ENCODE measurements at places on chromosomes 16 and 17. TPM values are rescaled to one million over a fixed set of nuclear protein-coding genes. Genes with fewer than 3 reads are reported as not detected.

Gene GIT1
- polyA plus RNA-seq = 50.5 TPM

Gene PHKB
- polyA plus RNA-seq = 88.5 TPM

Gene SYNGR3
- 2.6 TPM for polyA plus RNA-seq

Gene CHST5
- 0.94 TPM for polyA plus RNA-seq

Gene OR4D1
- polyA plus RNA-seq = 0.11 TPM

Gene SP6
- polyA plus RNA-seq = 3.9 TPM

Gene MT1E
- 17.3 TPM for polyA plus RNA-seq

Gene TCAP
- 1.6 TPM for polyA plus RNA-seq

Gene PIPOX
- polyA plus RNA-seq = 9.5 TPM

Gene XYLT2
- polyA plus RNA-seq = 29.2 TPM

Gene KRTAP9-2
- polyA plus RNA-seq = not detected

Gene DYNLRB2
- polyA plus RNA-seq = 9.4 TPM

Gene SLC13A2
- 12.2 TPM for polyA plus RNA-seq

Gene MYH13
- 0.40 TPM for polyA plus RNA-seq

Gene PPP1R1B
- 13.0 TPM for polyA plus RNA-seq

Gene FOXJ1
- 16.7 TPM for polyA plus RNA-seq

Gene KRTAP4-11
- not detected for polyA plus RNA-seq

Gene SMIM5
- 5.6 TPM for polyA plus RNA-seq

Gene SGF29
- 25.1 TPM for polyA plus RNA-seq

Gene AOC2
- 1.1 TPM for polyA plus RNA-seq

Gene PPP1R27
- polyA plus RNA-seq = 0.45 TPM

Gene FOXO3B
- polyA plus RNA-seq = 7.4 TPM

Gene VEZF1
- polyA plus RNA-seq = 99.9 TPM

Gene MT1H
- polyA plus RNA-seq = 12.1 TPM

Gene RNF222
- polyA plus RNA-seq = 0.07 TPM

Gene RGS9
- 15.7 TPM for polyA plus RNA-seq

Gene PRDM7
- 0.53 TPM for polyA plus RNA-seq

Gene SEPTIN12
- polyA plus RNA-seq = 0.32 TPM

Gene TNFRSF17
- 0.34 TPM for polyA plus RNA-seq

Gene TMC8
- polyA plus RNA-seq = 1.1 TPM

Gene BCL6B
- polyA plus RNA-seq = 25.2 TPM

Gene ZP2
- polyA plus RNA-seq = 0.19 TPM

Gene NPIPA3
- polyA plus RNA-seq = not detected

Gene CEP295NL
- polyA plus RNA-seq = 0.48 TPM

Gene NUBP1
- polyA plus RNA-seq = 33.6 TPM

Gene KRT15
- polyA plus RNA-seq = 2.0 TPM

Gene MMP15
- 10.9 TPM for polyA plus RNA-seq
